ENCODE measurements at places on chromosomes 7 and 10. TPM values are rescaled to one million over a fixed set of nuclear protein-coding genes. Genes with fewer than 3 reads are reported as not detected.

NKX2-3 gene
- not detected for polyA plus RNA-seq

PCLO gene
- 20.3 TPM for polyA plus RNA-seq

ACTR3C gene
- polyA plus RNA-seq = 3.0 TPM

DDC gene
- 450 TPM for polyA plus RNA-seq

GRM3 gene
- 23.5 TPM for polyA plus RNA-seq

CFAP58 gene
- polyA plus RNA-seq = 0.37 TPM
